ENCODE measurements at places on chromosomes 6 and 20.

DNA sequence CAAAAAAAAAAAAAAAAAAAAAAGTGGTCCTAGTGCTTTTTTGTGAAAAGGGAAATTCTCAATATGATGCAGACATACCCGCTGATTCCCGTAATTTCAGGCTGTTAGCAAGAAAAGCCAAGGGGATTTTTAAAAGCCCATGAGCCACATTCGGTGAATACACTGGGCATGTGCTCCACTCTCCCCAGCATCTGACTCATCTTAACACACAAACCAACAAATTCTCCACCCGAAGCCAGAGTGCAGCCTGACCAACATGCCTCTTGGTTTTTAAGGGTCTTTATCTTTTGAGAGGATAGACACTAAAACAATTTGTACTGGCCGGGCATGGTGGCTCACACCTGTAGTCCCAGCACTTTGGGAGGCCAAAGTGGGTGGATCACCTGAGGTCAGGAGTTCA, 45.5 kb upstream of the CD83 start:
- no peak for DNase-seq

GRCh38 chr6:138229072-138229471, 10.8 kb upstream of the PBOV1 start:
- no peak for DNase-seq

DNA sequence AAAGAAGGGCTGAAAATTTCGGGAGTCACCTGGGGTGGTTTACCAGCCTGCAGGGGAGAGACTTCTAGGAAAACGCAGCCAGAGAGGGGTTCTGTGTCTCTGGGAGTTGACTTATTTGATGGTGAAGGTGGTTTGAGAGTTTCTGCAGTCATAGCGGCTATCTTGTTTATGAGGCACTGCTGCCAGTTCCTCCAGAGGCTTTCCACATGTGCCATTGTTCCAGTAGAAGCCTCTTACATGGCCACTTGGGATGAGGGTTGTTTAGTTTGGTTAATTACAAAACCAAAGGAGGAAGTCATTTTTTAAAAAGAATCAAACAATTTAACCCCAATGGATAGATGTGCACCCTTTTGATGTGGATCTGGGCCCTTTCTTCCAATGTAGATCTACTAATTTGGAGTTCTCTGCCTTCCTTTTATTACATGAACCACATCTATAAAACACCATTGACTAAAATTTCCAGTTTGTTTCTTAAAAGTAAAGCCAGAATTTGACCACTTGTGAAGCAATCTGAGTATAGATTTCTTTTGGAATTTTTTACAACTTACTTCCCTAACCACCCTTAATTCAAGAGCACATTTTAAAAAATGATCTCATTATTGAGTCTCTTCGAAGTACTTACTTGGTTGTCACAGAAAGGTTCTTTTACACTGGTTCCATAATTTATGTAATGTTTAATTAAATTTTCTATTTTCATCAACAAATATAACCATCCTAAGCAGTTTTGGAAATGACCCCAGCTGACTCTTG, 97.6 kb downstream of the TCP11 start:
- no peak for DNase-seq

DNA sequence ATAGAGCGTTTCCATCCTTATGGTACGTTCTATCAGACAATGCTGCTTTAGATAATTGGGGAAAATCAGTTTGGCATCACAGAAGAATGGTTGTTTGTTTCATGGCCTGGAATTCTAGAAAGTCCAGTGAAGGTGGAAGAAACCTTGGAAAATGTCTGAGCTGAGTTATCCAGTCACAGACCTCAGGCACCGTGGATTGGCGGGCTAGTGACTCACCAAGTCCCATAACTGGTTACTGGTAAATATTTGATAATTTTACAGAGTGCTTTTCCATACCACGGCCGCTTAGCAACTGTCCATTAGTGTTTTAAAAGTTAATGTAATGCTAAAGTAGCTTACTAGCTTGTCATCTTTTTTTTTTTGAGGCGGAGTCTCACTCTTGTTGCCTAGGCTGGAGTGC, 99.4 kb downstream of the SLC35B3 start:
- DNase-seq, result no peak
